ENCODE measurements at places on chromosomes 6 and 20. TPM values are rescaled to one million over a fixed set of nuclear protein-coding genes. Genes with fewer than 3 reads are reported as not detected.

Gene BCLAF1
- 112 TPM for polyA plus RNA-seq

Gene TP53TG5
- polyA plus RNA-seq = 0.26 TPM

Gene MACROD2
- polyA plus RNA-seq = 1.4 TPM

Gene CD40
- polyA plus RNA-seq = 3.9 TPM

Gene HLA-DQA2
- not detected for polyA plus RNA-seq

Gene BANF2
- not detected for polyA plus RNA-seq

Gene ANKEF1
- 3.2 TPM for polyA plus RNA-seq

Gene SPATS1
- not detected for polyA plus RNA-seq

Gene PAX1
- polyA plus RNA-seq = not detected

Gene MOG
- polyA plus RNA-seq = not detected

Gene PARD6B
- 1.4 TPM for polyA plus RNA-seq

Gene NKX2-4
- not detected for polyA plus RNA-seq

Gene PABPC1L
- not detected for polyA plus RNA-seq

Gene SYCP2L
- polyA plus RNA-seq = not detected

Gene TRIM39
- polyA plus RNA-seq = 11.7 TPM

Gene USP49
- polyA plus RNA-seq = 0.52 TPM

Gene MOCS3
- 2.8 TPM for polyA plus RNA-seq

Gene KIF25
- polyA plus RNA-seq = not detected

Gene BEND6
- not detected for polyA plus RNA-seq

Gene AARS2
- polyA plus RNA-seq = 8.3 TPM
